ENCODE measurements at places on chromosomes 1 and 21.

GRCh38 chr1:220691053-220691684 is 1.0 kb downstream of the C1orf115 start:
- no peak for DNase-seq

GRCh38 chr1:180462102-180462501 is 40.3 kb downstream of the ACBD6 start:
- no peak for DNase-seq

GRCh38 chr1:205563927-205564441 is 59.5 kb downstream of the CDK18 start:
- DNase-seq, result no peak

- no peak for DNase-seq
Observed at GRCh38 chr1:21523297-21523813, 14.1 kb downstream of the ALPL start.

- DNase-seq, result no peak
Observed at GRCh38 chr21:26532208-26532607, 40.9 kb downstream of the CYYR1 start.

DNA sequence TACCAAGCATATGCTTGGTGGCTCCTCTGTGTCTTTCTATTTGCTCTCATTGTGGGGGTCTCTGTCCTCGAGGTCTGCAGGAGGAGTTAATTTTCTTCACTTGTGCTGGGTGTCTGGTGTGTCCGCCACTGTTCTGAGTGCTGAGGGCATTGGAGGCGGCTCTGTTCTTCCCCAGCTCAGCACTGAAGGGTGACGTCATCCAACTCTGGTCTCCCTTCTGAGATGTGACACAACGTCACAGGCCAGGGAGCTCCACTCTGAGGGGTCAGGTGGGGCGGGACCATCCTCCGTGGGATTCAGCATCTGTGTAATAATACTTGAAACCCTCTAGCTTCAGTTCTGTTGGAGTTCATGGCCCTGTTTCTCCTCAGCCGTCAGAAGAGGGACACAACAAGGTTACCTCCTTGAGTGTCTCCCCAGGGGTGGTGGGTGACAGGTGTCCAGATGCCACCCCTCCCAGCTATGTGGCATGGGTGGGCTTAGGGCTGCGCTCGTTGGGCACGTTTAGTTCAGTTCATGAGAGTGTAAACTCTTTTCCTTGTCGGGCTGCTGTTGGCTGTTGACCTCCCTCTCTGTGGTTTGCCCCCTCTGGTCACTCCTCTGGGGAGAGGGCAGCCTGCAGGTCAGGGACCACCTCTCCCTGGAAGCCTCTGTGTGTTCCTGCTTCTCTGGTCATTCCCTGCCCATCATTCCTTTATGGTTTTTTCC is 3.1 kb downstream of the IBA57 start:
- no peak for DNase-seq

DNA sequence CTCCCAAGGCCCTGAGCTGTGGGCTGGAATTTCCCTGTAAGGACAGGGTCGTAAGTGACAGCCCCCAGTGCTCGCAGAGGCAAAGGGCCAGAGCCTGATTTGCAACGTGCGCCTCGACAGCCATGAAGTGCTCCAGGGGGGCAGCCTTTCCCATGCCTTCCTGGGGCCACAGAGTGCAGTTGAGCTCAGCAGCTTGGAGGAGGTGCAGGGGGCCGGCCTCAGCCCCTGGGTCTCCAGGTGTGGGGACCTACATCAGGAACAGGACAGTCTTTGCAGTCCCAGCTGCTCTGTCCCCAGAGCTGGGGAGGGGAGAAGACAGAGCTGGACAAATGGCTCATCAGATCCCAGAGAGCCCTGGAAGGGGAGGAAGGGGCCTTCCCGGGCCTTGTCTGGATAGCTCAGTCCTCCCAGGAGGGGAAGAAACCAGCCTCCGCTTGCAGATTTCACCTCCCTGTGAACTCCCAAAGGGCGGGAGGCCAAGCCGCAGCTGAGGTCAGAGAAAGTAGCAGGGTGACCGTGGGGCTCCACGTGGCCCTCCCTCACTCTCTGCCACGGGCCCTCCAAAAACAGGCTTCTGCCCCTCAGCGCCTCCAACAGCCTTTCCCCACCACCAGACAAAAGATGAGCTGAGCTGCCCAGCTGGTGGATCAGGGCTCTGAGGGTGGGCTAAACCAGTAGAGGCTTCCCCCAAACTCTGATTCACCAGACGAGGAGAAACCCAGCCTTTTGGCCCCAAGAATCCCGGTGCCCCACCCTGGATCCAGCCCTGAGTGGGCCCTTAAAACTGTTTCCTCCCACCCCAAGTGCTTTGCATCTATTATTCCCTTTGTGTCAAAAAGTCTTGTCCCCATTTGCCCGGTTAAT is 76.5 kb downstream of the DHRS3 start:
- DNase-seq, result no peak

DNA sequence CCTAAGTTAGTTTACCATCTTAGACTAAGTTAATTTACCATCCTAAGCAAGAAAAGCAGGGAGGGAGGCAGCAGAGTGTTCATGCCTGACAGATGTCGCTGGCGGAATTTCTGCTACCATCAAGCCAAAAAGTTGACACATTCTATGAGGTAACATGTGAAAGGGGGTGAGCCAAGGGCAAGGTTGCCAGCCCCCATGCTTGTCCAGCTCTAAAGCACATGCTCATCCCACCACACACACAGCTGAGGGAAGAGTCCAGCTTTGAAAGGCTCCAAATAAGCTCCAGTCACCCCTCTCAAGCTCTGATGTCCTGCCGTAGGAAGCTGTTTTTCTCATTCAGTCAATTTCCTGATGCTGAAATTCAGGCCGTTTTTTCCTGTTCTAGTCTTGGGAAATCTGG is 46.3 kb downstream of the EIF2D start:
- no peak for DNase-seq

DNA sequence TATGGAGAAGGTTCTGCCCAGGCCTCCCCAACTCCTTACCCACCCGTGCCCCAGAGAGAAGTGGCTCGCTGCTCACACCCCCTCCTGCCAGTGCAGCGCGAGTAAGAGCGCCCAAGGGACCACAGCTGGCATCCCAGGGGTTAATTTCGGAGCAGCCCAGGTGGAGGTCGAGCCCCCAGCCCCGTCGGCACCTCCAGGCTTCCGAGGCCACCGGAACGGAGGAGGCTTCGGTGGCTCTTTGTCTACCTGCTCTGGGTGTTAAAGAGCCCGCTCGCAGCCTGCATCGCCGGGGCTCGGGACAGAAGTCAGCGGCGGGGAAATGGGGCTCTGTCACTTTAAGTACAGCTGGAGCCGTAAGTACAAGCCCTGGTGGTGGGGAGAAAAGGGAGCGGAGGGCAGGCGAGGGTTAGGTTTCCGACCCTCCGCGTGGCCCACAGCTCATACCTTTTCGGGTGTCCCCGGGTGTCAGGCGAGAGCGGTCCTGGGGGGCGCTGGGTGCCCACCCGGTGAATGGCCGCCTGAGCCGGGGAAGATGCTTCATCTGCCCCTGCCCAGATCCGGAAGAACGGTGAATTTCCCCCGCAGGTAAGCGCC is 89.4 kb upstream of the IPO9 start:
- no peak for DNase-seq

DNA sequence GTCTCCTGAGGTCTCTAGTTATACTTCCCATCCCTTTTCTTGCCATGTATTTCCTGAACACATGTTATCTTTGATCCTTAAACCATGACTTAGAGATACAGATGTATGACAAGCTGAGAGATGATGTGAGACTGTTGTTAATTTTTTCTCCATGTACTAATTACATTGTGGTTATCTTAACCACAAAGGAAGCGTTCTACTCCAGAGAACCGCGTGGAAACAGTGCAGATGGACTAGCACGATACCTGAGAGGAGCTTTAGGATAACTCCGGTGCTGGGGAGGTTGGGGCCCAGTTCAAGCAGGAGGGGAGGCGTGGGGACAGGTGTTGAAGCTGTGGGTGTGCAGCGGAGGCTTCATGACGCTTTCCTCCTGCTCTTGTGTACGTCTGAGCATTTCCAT is 17.5 kb downstream of the PDE9A start:
- DNase-seq, result no peak

GRCh38 chr1:26833432-26834405 is 7.2 kb downstream of the ZDHHC18 start:
- peak; percentile 71 for DNase-seq

GRCh38 chr1:15830258-15830657 is 17.2 kb upstream of the SPEN start:
- DNase-seq, result no peak

DNA sequence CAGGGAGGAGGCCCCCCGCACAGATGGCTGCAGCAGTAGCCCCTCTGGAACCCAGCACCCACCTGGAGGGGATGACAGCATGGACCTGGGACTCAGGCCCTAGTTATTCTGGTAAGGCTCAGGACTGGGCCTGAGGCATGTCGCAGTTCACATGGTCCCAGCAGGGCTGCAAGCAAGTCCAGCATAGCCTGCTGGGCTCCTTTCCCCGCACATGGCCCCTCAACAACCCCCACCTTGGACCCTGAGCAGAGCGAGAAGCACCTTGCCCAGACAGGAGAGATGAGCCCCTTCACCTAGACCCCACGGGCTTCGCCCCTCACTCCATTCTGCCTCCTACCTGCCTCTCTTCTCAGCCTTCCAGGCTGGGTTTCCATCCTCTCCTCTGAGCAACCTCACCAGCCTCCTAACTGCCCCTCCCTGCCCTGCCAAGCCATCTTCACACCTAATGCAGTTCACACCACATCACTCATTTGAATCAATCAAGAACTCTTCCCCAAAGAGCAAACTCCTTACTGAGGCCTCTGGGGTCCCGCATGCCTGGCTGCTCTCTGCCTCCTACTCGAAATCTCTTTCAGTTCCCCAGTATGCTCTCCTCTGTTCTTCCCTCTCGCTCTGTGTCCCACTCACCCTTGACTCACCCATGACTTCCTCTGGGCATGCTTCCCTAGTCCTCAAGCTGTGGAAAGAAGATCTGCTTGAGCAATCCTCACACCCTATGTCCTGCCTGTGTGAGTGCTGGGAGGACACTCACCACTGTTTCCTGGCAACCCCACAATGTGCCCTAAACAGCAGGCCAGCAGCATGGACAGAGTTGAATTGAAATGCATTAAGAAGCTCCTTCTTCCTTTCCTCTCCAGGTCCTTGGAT is 9.4 kb upstream of the THEMIS2 start:
- DNase-seq, result no peak

- DNase-seq, result no peak
Observed at GRCh38 chr1:55943012-55943411, 636.4 kb downstream of the PLPP3 start.

GRCh38 chr1:94560333-94560732 is 18.8 kb upstream of the F3 start:
- DNase-seq, result no peak

- no peak for DNase-seq
Observed at GRCh38 chr1:43220905-43221778, 48.6 kb upstream of the TMEM125 start.

DNA sequence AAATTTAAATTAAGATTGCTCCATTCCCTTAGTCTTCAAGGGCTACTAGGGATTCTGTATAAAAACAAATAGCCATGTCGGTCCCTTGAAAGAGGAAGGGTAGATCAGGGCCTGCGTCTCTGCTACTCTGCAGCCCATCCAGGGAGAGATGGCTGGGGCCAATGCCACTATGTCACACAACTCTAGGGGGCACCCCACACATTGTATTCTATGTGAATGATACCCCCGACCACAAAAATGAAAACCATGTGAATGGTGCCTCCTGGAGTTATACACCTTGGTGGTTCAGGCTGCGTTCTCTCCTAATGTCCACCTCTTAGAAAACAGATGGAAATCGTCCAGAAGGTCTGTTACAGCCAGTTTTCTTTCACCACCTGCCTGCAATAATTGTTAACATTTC is 18.0 kb downstream of the PIK3C2B start:
- no peak for DNase-seq

DNA sequence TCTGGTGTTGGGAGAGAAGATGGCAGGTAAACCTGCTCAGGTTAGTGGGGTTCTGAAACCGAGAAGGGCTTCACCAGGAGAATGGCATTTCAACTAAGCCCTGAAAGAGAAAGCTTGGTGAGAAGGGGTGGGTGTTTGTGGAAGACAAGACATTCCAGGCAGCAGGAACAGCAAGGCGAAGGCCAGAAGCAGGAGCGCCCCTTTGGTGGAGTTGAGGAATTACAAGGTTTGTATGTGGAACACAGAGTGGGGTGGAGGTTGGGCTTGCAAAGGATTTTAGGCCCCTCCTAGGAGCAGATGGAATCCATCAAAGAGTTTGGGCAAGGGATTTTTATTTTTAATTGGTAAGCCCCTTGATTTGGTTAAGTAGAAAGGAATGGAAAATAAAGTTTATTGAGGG is 24.8 kb upstream of the ELOA start:
- DNase-seq, result no peak

DNA sequence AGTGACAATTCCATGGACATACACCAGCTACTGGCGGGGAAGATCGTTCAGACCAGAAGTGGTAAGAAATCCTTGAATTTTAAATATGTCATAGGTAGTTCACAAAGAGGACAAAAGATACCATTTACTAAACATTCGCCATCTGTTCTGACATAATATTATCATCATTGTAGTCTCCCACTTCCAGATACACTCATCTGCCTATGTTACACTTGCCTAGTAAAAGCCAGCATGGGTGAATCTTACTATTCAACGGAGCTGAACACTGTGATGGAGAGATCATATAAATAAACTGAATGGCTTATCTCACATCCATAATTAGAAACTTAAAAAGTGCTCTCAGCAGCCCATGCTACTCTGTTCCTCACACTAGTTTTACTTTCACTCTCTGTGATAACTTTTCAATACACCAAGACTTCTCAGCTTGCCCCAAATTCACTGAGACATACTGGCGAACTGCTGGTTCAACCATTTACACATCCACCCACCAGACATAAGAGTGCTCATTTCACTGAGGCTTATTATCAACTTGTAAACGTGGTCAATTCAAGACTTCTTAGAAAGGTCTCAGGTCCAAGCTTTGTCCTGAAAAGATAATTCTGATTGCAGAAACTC is 463 bp upstream of the PRRC2C start:
- no peak for DNase-seq

GRCh38 chr1:234509457-234510328 is 30.7 kb upstream of the TARBP1 start:
- no peak for DNase-seq

GRCh38 chr1:97581614-97582051 is 339.2 kb downstream of the DPYD start:
- no peak for DNase-seq

DNA sequence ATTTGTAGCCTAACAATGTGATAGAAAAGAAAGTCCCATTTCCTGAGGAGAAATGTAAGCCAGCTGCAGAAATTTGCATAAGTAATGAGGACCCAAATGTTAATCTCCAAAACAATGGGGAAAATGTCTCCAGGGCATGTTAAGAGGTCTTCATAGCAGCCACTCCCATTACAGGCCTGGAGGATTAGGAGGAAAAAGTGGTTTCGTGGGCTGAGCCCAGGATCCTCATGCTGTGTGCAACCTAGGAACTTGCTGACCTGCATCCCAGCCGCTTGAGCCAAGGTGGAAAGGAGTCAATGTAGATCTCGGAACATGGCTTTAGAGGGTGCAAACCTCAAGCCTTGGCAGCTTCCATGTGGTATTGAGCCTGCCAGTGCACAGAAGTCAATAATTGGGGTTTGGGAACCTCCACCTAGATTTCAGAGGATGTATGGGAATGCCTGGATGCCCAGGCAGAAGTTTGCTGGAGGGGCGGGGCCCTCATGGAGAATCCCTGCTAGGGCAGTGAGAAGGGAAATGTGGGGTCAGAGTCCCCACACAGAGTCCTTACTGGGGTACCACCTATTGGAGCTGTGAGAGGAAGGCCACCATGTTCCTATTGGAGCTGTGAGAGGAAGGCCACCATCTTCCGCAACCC is 14.2 kb upstream of the F13B start:
- DNase-seq, result no peak

- DNase-seq, result no peak
Observed at GRCh38 chr1:29782846-29783507, 546.7 kb downstream of the PTPRU start.

GRCh38 chr1:225845571-225846259 is 35.8 kb downstream of the EPHX1 start:
- no peak for DNase-seq

GRCh38 chr1:41652384-41653265 is 168.1 kb upstream of the EDN2 start:
- no peak for DNase-seq

All from stimulated activated CD8-positive, alpha-beta memory T cell treated with anti-CD3 and anti-CD28 coated beads, Interleukin-4, amount 100 ng/mL, for 4 hours (primary cell).